Motor neuron (in vitro differentiated cells): ENCODE measurements at places on chromosomes 2 and 18.

- peak; percentile 63 for ATAC-seq
Measured at GRCh38 chr2:85584354-85584856, at the start of gene VAMP5. TSS of gene VAMP5 (plus strand) at chr2:85584431. CDS start at chr2:85584491, 60 bp downstream.

DNA sequence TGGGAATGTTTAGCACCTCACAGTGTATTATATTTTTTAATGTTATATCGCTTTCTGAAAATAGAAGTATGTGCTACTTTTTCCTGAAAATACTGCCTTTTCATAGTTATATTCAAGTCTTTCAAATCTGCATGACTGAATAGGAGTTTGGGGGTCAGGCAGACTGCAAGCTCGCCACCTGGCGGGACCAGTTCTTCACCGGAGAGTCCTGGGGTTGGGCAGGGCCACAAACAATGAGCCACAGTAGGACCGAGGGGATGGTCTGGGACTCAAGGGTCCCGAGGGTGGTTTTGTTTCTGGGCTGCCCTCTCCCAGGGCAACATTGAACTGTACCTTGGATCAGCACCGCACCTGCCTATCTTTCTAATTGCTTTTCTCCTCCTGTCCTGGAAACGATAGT lies 70.6 kb downstream of the VWA3B start:
- no peak for ATAC-seq

DNA sequence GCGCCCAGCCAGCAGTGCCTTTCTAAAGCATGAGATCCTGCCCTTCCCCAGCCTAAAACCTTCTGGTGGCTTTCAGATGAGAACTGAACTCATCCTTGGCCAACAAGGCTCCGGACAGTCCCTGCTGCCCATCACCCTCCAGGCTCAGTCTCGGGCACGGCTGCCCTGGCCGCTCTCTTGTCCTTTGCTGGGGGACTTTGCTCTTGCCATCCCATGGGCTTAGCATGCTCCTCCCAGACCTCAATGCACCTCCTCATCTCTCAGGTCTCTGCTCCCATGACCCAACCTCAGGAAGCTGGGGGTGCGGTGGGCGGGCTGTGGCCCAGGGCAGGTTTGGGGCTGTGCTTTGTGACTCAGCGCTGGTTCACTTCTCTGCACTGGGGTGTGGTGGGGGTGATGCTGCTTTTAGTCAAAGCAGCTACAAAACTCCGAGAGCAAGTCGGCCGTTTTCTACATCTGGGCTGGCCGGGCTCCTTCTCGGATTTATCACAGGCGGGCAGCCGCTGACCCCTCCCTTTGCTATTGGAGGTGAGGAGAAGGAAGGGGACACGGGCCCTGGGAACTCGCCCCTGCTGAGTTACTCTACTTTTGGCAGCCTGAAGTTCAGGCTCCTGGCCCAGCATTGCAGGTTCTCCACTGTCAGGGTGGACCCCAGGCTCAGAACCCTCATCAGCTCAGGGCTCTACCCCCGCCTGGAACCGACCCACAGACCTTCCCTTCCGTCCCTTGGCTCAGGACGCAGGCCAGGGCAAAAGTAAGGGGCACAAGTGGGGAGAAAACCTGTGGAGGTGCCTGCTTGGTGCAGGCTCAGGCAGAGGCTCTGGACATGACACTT lies 90.6 kb upstream of the TAF1B start:
- ATAC-seq = no peak

GRCh38 chr18:47754311-47755101 lies 176.0 kb downstream of the SMAD2 start:
- no peak for ATAC-seq

- ATAC-seq = no peak
Measured at GRCh38 chr18:68962623-68963022, 164.7 kb downstream of the CCDC102B start.

DNA sequence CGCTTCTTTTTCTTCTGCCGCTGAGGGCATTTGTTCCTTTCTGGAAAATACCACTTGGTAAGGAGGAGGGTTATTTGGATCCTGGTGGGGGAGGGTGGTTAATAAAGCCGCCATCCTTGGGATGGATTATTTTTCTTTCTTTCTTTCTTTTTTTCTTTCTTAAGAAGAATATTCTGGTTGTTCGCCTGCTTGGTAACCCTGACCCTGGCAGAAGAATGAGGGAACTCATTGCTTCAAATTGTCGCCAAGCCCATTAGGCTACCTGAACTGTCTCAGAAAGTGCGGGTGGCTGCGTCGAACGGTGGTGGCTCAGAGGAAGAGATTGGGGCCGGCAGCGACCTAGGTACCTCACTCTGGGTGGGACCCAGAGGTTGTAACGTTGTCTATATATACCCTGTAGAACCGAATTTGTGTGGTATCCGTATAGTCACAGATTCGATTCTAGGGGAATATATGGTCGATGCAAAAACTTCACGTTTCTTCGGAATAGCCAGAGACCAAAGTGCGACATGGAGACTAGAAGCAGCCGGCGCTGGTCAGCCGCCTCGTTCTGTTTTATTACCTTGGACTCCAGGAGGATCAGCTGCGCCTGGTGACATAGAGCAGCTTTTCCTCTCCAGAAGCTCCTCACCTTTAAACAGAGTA lies 1.3 kb upstream of the HOXD4 start:
- no peak for ATAC-seq
